NCI-H1092 treated with DMSO at 0.1 percent for 48 hours (cell line): ENCODE measurements at places on chromosomes 4 and X.

- DNase-seq: no peak
Measured at GRCh38 chrX:22662776-22663175, 337.0 kb upstream of the DDX53 start.

DNA sequence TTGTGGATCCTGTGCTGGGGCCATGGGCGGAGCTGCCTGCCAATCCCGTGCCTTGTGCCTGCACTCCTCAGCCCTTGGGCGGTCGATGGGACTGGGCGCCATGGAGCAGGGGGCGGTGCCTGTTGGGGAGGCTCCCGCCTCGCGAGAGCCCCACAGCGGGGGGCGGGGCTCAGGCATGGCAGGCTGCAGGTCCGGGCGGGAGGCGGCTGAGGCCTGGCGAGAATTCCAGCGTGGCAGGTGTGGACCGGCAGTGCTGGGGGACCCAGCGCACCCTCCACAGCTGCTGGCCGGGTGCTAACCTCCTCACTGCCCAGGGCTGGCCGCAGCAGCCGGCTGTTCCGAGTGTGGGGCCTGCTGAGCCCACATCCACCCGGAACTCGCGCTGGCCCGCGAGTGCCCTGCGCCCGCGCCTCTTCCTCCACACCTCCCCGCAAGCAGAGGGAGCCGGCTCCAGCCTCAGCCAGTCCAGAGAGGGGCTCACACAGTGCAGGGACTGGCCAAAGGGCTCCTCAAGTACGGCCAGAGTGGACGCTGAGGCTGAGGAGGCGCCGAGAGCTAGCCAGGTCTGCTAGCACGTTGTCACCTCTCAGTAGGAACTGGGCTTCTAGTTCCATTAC lies 85.9 kb downstream of the GBA3 start:
- DNase-seq: no peak

DNA sequence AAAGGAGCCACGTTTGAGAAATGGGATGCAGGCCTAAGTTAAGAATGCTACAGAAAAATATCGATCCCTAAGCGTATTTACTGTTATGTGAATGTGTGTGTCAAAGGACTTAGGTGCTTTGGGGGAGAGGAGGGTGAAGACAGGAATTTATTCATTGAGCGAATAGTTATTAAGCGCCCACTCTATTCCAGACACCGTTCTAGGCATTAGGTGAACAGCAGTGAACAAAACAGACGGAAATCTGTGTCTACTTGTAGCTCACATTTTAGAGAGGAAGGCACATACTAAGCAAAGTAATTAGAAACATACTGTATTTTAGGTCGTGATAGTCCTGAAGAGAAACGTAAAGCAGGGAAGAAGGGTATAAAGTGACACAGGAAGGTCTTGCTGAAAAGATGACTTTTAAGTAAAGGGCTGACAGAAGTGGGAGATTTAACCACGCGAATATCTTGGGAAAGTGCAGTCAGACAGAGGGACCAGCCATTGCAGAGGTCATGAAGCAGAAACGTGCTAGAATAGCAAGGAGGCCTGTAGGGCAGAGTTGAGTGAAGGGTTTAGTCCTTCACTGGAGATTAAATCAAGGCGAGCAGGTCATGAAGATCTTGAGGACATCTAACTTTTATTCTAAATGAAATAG lies 541 bp downstream of the AIMP1 start:
- peak; percentile 33 for DNase-seq

DNA sequence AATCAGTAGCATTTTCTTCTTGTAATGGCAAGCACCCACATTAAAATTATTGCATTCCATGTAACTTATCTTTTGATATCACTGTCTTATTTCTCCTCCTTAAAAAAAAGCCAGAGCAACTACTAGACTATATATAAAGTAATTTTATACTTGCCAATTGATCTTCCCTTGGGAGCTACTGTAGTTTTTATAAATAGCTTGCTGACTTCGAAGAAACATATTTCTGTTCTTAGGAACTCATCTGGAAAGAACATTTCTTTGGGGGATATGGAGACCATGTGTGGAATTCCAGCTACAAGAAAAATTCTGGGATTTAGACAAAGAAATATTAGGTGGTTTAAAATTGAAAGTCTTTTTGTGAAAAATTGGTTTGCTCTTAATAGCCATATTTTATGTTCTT lies 94.9 kb downstream of the BMPR1B start:
- no peak for DNase-seq

GRCh38 chr4:152245680-152246079 lies 290.2 kb downstream of the FBXW7 start:
- no peak for DNase-seq

DNA sequence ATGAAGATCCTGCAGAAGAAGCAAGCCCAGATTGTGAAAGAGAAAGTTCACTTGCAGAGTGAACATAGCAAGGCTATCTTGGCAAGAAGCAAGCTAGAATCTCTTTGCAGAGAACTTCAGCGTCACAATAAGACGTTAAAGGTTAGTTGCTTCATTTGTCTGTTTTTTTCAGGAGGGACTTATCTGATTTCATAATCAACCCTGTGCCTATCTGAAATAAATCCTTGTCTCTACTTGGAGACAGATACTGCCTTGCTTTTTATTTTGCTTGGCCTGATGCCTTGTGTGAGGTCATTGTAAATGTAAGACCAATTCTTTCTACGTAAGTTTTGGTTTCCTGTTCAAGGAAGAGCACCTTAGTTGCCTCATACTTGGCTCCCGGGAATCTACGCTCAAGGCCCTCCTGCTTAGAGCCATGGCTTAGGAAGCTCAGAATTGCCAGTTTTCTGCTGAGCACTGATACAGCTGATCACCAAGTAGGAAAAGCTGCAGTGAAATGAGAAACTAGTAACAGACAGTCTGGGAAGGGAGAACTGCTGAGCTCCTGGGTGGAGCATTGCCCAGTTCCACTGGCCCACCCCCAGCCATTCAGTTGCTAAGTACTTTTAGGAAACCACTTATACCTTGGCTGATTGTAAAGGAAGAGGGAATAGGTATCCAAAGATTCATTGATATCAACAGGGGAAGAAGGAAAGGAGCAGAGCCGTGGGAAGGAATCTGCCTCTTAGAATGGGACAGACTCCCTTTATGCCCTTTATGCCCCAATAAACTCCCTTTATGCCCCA lies 41.8 kb downstream of the RBBP7 start:
- no peak for DNase-seq

DNA sequence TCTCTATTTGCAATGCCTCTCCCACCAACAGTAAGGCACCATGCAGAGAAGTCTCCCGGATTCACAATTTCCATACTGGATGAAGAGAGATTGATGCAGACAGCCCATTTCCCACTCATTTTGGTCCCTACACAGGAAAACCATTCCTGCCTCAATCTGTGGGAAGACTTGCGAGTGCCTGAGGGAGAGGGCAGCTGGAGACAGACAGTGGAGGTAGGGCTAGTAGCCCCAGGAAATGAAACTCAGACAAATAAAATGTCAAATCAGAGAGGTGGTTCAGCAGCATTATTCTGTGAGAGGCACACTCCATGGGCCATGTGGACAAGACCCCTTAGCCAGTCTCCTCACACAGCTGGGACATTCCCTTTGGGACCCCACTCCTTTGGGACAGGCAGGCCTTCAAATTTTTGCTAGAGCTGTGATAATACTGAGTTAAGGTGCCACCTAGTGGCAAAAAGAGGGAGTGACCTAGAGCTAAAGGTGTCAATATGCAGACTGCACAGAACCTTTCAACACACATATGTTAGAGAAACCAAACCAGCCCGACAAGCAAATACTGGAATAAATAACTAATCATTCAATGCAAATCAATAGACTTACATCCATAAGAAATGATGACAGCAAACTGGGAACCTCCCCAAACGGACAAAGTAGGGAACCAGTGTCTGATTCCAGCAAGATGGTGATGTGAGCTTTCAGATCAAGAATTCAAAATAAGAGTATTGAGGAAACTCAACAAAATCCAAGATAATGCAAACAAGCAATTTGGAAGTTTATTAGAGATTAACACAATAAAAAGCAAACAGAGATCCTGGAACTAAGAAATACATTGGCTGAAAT lies 1865.3 kb upstream of the AGA start:
- DNase-seq: no peak

- DNase-seq: no peak
Measured at GRCh38 chr4:174600391-174600790, 78.1 kb upstream of the HPGD start.

- no peak for DNase-seq
Measured at GRCh38 chrX:135923353-135923752, 29.8 kb downstream of the SAGE1 start.

GRCh38 chr4:160406263-160406825 lies 1303.5 kb downstream of the RAPGEF2 start:
- no peak for DNase-seq

- peak; percentile 2 for DNase-seq
Measured at GRCh38 chr4:186946682-186947294, 223.1 kb upstream of the FAT1 start.

DNA sequence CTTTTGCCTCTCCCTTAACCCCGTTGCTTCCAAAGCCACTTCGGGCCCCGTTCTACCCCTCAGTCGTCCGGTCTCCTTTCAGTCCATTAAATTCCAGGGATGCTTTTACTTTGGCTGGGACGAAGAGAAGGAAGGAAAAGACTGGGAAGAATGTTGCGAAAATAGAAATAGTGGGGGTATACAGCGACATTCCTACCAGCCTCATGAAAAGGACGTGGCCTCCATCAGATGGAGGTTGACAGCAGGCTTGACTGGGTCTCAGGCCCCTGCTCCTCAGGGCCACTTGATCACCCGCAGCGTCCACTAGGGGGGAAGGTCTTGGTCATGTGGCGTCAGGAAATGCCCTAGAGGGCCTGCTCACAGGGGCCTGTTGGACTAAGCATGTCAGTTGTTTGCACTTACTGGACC lies 657 bp upstream of the ANKRD50 start:
- DNase-seq: peak; percentile 79

- peak; percentile 9 for DNase-seq
Measured at GRCh38 chrX:39652336-39652735, 445.4 kb downstream of the BCOR start.

DNA sequence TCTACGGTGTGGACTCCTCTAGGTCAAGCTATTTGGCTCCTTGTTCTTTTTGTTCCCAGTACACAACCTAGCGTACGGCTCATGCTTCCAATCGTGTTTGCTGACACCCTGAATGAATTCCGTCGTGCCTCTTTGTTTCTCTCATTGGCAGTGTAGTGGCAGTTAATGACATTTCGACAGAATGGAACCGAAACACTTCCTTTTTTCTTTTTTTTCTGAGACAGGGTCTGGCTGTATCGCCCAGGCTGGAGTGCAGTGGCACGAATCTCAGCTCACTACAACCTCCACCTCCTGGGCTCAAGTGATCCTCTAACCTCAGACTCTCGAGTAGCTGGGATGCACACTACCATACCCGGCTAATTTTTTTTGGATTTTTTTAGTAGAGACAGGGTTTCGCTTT lies 113.3 kb upstream of the ATP6AP2 start:
- no peak for DNase-seq

- no peak for DNase-seq
Measured at GRCh38 chr4:74366367-74366911, 1.5 kb downstream of the EREG start.

- peak; percentile 20 for DNase-seq
Measured at GRCh38 chr4:15457406-15458201, 12.1 kb upstream of the CC2D2A start.

DNA sequence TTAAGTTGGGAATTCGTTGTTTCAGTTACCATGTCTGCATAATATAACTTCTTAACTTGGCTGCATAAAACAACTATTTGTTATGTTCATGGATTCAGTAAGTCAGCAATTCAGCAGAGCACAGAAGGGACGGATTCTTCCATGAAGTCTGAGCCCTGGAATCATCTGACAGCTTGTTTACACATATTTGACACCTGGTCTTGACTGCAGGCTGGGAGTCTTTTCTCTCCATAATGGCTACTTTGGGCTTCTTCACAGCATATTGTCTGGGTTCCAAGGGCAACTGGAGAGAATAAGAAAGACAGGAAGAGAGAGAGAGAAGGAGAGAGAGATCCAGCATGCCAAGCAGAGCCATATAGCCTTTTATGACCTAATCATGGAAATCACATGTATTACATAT lies 23.1 kb downstream of the CENPC start:
- DNase-seq: no peak

DNA sequence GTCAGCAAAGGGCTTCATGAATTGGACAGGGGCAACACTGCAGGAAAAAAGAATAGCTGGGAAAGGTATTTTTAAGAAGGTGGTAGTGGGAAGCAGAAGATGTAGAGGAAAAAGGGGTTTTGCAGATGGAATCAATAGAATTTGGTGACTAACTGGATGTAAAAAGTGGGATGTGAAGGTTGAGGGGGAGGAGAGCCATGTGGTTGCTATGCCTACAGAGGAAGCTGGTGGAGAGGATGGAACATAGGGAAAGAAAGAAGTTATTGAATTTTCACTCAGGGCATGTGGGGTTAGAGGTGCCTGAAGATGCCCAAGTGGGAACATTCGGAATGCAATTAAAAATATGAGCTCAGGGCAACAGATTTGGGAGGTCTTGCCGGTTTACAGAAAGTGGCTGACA lies 33.0 kb downstream of the REELD1 start:
- DNase-seq: no peak

DNA sequence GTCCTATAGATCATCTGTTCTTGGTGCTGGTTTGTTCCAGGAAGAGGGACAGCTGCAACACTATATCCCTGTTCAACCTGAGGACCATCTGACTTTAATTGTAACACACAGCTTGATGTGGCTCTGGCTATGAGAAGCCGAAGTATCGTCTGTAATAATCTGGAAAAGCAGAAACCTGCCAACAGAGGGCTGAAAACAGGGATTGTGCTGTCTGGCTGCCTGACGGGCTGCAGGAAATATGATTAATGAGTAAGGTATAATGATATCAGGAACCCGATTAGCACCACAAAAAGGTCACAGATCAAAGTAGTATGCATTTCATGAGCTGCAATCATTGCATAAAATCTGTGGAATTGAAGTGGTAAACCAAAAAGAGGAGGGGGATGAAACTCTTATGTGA lies 170.4 kb upstream of the MAB21L2 start:
- DNase-seq: no peak

- DNase-seq: peak; percentile 36
Measured at GRCh38 chrX:49101629-49101984, 21.9 kb upstream of the WDR45 start.

- no peak for DNase-seq
Measured at GRCh38 chr4:75484190-75484589, 30.0 kb downstream of the RCHY1 start.

GRCh38 chr4:124804041-124804440 lies 91.5 kb upstream of the ANKRD50 start:
- DNase-seq: no peak

DNA sequence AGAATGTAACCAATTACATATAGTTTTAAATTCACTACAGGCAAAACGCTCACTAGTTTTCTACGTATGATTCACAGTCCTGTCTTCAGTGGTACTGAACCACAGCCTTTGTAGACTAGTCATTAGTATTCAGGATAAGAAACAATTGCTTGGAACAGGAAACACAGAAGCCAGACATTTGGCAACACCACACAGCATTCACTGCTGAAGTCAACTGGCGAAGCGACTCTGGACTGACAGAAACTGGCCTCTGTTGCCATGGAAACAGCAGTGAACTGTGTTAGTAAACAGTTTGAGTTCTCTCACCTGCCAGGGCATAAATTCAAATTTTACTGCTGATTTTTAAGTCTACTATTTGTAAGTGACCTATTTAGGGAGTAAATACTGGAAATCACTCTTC lies 57.6 kb downstream of the MAPK10 start:
- DNase-seq: peak; percentile 89

- DNase-seq: no peak
Measured at GRCh38 chr4:147981305-147981704, 249.4 kb downstream of the ARHGAP10 start.
